ENCODE measurements at places on chromosomes 6 and 20. TPM values are rescaled to one million over a fixed set of nuclear protein-coding genes. Genes with fewer than 3 reads are reported as not detected.
A peak's percentile ranks its signal among the peaks of the same experiment; 100 is the strongest.

The VSX1 gene
- not detected for total RNA-seq

The MYH7B gene
- total RNA-seq: not detected

- no peak overlapping the region for H3K4me3 ChIP-seq
- no peaks in the 10 kb centered on the region for H3K4me1 ChIP-seq
- DNase-seq: no peak
- peaks cover 24% of the 10 kb centered on the region for H3K27me3 ChIP-seq
- H3K27ac ChIP-seq: no peak overlapping the region
Measured at GRCh38 chr20:17869295-17869994, 99.1 kb downstream of the SNX5 start.

GRCh38 chr20:33875055-33875454 lies 63.9 kb downstream of the CHMP4B start:
- H3K4me3 ChIP-seq: no peak overlapping the region
- no peaks in the 10 kb centered on the region for H3K4me1 ChIP-seq
- H3K36me3 ChIP-seq: no peaks in the 10 kb centered on the region
- H3K27me3 ChIP-seq: peaks cover 2% of the 10 kb centered on the region

The CLPSL2 gene
- not detected for total RNA-seq

DNA sequence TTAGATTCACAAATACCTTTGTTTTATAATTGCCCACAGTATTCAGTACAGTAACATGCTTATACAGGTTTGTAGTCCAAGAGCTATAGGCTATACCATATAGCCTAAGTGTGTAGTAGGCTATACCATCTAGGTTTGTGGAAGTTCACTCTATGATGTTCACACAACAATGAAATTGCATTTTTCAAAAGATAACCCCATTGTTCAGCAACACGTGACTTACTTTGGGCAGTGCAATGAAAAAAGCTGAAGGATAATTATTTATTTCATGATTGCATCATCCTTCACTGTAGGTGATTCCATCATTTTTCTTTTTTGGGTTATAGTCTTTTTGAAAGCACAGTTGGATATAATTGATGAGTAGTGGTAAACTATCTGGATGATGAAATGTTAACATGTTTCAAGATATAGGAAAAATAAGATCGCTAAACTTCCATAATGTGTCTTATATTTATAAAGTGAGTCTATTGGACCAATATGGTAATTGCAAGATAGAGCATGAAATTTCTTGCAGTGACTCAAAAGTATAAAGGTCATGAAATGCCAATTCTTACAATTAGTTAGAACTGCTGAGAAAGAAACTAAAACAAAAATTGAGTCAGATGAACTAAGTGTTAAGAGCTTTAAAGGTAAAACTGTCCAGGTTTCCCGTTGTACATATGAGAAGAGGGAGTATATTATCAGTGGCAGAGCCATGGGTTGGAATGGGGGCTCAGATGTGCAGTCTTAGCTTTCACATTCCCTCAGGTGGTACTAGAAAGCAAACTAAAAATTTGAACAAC lies 164.4 kb downstream of the ZFAND3 start:
- no peaks in the 10 kb centered on the region for H3K4me1 ChIP-seq
- no peak overlapping the region for H3K4me3 ChIP-seq
- DNase-seq: no peak
- no peak overlapping the region for H3K27ac ChIP-seq
- H3K36me3 ChIP-seq: no peaks in the 10 kb centered on the region

The KCNK5 gene
- total RNA-seq: not detected

- H3K36me3 ChIP-seq: no peaks in the 10 kb centered on the region
- no peak overlapping the region for H3K27ac ChIP-seq
Measured at GRCh38 chr6:13491538-13491937, 4.1 kb upstream of the GFOD1 start.

The HLA-DRA gene
- not detected for total RNA-seq

The SNAP25 gene
- 4.4 TPM for total RNA-seq

The VSTM2L gene
- total RNA-seq: not detected

GRCh38 chr6:24997231-24997630 lies 61.5 kb upstream of the RIPOR2 start:
- DNase-seq: no peak
- H3K4me3 ChIP-seq: no peak overlapping the region
- no peaks in the 10 kb centered on the region for H3K36me3 ChIP-seq
- H3K27me3 ChIP-seq: no peaks in the 10 kb centered on the region
- no peak overlapping the region for H3K27ac ChIP-seq

The MAN1A1 gene
- total RNA-seq: 12.9 TPM

DNA sequence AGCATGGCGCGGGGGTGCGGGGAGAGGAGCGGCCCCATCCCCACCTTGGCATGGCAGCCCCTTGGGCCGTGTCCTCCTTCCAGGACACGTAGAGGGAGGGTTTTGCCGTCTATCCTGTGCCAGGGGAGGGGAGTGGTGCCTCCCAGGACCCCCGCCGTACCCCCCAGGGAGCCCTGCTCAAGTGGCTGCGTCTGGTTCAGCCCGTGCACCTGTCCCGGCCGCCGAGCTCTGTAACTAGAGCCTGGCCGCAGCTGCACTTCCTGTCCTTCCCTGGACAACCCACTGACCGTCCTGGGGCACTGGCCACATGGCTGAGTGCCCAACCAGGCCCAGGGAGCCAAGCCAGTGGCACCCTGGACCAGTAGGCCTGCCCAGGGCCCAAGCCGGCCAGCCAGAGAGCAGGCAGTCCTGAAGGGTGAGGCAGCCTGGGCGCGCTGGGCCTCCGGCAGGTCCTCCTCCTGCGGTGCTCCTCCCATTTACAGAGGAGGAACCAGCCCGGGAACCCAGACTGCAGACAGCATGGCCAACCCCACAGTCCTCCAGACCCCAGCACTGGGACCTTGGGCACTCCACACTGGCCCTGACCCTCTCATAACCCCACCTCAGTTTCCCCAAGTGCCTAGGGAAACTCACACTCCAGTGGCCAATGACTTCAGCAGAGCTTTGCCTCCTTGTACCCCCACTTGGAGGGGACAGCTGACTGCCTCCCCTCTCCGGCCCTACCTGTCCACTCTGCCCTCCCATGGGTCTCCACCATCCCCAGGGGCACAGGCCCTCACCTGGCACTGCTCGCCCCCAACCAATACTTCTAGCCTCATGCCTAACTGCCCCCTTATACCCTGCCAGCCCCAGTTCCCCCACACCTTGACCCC lies 8.7 kb downstream of the LAMA5 start:
- peaks cover 59% of the 10 kb centered on the region for H3K4me1 ChIP-seq
- H3K4me3 ChIP-seq: no peak overlapping the region
- H3K27me3 ChIP-seq: no peaks in the 10 kb centered on the region
- DNase-seq: peak; percentile 65

The NANP gene
- total RNA-seq: 7.5 TPM

- no peak overlapping the region for H3K4me3 ChIP-seq
- peaks cover 5% of the 10 kb centered on the region for H3K4me1 ChIP-seq
- no peaks in the 10 kb centered on the region for H3K36me3 ChIP-seq
- no peak overlapping the region for H3K27ac ChIP-seq
- peak; percentile 67 for DNase-seq
- H3K27me3 ChIP-seq: no peaks in the 10 kb centered on the region
Measured at GRCh38 chr6:142802124-142802523, 142.9 kb downstream of the HIVEP2 start.

DNA sequence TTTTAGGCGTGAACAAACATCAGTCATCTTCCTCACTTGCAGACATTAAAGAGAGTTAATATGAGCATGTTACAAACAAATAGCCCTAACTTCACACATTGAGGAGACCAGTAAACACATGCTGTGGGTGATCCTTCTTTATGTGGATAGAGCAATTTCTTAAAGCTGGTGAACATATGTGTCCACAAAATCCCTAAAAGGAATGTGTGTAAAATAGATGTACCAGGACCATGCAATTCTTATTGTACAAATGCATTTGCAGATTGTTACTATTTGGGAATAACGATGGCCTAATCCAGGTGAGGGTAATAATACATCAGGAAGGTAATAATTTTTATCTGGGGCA lies 228.9 kb downstream of the ALDH8A1 start:
- no peak overlapping the region for H3K4me3 ChIP-seq
- peaks cover 37% of the 10 kb centered on the region for H3K4me1 ChIP-seq
- H3K27ac ChIP-seq: peak overlapping the region; percentile 74
- H3K27me3 ChIP-seq: no peaks in the 10 kb centered on the region

GRCh38 chr6:87407561-87407900 lies 241 bp upstream of the CFAP206 start:
- no peaks in the 10 kb centered on the region for H3K36me3 ChIP-seq
- peak overlapping the region; percentile 39 for H3K27ac ChIP-seq
- H3K4me1 ChIP-seq: peaks cover 10% of the 10 kb centered on the region
- peak overlapping the region; percentile 97 for H3K4me3 ChIP-seq
- peak; percentile 62 for DNase-seq

The CDH22 gene
- total RNA-seq: not detected

- H3K27ac ChIP-seq: no peak overlapping the region
- peaks cover 10% of the 10 kb centered on the region for H3K4me1 ChIP-seq
- no peaks in the 10 kb centered on the region for H3K27me3 ChIP-seq
- no peak for DNase-seq
Measured at GRCh38 chr6:131048933-131049515, 14.0 kb downstream of the EPB41L2 start.

- H3K36me3 ChIP-seq: no peaks in the 10 kb centered on the region
- no peak overlapping the region for H3K4me3 ChIP-seq
- no peak for DNase-seq
- H3K4me1 ChIP-seq: peaks cover 26% of the 10 kb centered on the region
Measured at GRCh38 chr20:57774111-57774880, 64.5 kb upstream of the PMEPA1 start.

DNA sequence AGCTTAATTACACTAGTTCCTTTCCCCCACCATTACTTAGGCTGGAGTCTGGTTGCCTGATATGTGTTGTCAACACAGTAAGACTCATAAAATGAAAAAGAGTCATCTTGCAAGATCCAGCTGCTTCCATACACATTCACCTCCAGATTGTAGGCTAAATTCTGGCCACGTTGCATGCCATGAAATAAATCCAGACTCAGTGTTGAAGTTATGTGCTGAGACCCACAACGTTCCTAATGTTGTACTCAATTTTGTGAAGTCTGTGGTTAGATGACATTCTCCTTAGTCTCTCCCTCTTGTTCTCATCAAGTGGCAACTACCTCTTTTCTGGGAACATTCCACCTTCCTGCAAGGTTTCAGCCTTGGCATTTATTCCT lies 212.3 kb downstream of the LMBRD1 start:
- no peak overlapping the region for H3K27ac ChIP-seq
- H3K36me3 ChIP-seq: no peaks in the 10 kb centered on the region
- DNase-seq: no peak
- H3K4me3 ChIP-seq: no peak overlapping the region

- no peaks in the 10 kb centered on the region for H3K36me3 ChIP-seq
- H3K4me3 ChIP-seq: no peak overlapping the region
- DNase-seq: no peak
- no peaks in the 10 kb centered on the region for H3K27me3 ChIP-seq
- H3K4me1 ChIP-seq: peaks cover 22% of the 10 kb centered on the region
Measured at GRCh38 chr6:163389354-163389753, 25.2 kb upstream of the QKI start.

The ENPP1 gene
- 1.4 TPM for total RNA-seq

- DNase-seq: peak; percentile 52
- no peaks in the 10 kb centered on the region for H3K36me3 ChIP-seq
- no peaks in the 10 kb centered on the region for H3K4me1 ChIP-seq
Measured at GRCh38 chr20:37627060-37627766, 66.6 kb upstream of the CTNNBL1 start.

The KCNK17 gene
- total RNA-seq: not detected

DNA sequence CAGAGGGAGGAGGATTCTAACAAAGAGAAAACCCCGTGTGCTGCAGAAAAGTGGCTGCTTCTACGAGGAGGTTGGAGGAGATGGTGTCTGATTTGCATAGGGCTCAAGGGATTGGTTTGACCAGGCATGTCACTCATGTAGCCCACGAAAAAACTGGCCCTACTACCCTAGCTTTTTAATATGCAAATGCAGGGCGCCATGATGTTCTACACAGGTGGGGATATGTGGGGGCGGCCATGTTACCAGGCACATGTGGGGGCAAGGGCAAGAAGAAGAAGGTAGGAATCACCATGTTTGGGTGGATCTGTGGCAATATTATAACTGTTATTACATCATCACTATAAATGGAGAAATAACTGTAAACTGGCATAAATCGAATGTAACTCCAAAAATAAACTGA lies 9.9 kb downstream of the KIAA1755 start:
- no peaks in the 10 kb centered on the region for H3K36me3 ChIP-seq
- H3K27me3 ChIP-seq: no peaks in the 10 kb centered on the region
- no peak overlapping the region for H3K27ac ChIP-seq

The C6orf58 gene
- total RNA-seq: not detected

DNA sequence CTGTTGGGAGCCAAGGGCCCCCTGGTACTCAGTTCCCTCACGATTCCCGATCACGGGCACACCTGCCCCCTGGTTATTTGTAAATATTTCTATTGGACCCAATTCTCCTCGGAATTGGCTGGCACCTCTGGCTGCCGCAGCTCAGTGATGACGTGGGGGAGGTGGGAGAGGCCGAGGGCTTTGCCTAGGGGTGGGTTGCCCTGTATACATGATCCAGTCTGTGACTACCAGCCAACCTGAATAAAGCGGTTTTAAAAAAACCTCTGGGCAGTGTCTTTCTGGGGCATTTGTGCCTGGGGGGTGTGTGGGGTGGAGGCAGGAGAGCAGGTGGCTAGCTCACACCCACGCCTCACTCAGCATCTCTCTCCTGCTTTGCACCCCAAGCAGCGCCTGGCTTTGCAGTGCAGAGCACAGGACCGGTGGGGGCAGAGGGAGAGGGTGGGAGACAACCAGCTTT lies 42.2 kb downstream of the VSTM2L start:
- no peaks in the 10 kb centered on the region for H3K36me3 ChIP-seq
- no peaks in the 10 kb centered on the region for H3K4me1 ChIP-seq
- H3K27me3 ChIP-seq: peaks cover 2% of the 10 kb centered on the region
- no peak overlapping the region for H3K4me3 ChIP-seq

DNA sequence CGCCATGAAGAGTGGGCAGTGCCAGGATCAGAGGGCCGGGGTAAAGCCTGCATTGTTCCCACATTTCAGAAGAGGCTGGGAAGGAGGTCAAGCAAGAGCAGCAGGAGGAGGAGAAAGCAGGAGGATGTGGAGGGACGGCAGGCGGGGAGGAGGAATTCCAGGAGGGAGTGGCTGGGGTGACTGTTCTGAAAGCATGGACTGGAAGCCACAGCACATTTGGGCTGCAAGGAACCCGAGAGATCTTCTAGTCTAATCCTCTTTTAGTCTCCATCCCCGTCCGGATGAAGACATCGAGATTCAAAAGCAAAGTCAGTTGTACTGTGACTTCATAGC lies 76.9 kb downstream of the FAM50B start:
- H3K27me3 ChIP-seq: no peaks in the 10 kb centered on the region
- DNase-seq: no peak
- no peak overlapping the region for H3K27ac ChIP-seq
- H3K4me3 ChIP-seq: no peak overlapping the region
- H3K36me3 ChIP-seq: no peaks in the 10 kb centered on the region
- H3K4me1 ChIP-seq: no peaks in the 10 kb centered on the region
